ENCODE measurements at places on chromosomes 7 and 10.

GRCh38 chr10:74543276-74543675, 283.1 kb upstream of the KAT6B start:
- DNase-seq, result no peak

DNA sequence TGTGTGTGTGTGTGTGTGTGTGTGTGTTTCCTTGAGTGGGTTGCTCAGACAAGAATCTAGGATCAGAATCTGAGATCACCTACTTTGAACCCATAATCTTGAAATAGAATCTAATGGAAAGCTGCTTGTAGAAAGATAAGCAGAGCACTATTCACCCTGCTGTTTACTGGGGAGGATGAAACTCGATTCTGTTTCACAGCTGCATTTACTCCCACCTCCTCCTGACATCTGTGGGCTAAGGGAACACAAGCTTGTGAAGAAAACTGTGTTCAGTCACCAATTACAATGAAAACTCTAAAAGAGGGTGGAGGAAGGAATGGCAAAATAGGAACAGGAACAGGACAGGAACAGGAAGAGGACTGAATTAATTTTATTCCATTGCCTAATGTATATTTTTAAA, 269.5 kb downstream of the TSPAN12 start:
- DNase-seq, result no peak

GRCh38 chr10:89590326-89590725, 54.7 kb downstream of the PANK1 start:
- DNase-seq, result no peak

DNA sequence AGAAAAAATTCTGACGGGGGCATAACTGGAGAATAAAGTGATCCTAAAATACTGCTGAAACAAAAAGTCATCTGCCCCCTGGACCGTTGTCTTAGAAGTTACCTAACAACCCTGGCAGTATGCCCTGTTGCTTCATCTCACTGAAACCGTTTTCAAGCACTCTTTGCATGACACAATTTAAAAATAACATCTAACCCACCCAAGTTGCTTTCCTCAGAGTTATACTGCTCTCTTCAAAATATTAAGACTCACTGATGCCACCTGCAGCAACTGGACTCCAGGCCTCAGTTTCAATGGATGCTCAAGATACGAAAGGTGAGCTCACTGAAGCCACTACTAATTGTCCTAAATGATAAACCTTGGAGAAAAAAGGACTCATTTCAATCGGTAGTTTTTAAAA, 57.4 kb downstream of the CDK6 start:
- DNase-seq, result no peak

DNA sequence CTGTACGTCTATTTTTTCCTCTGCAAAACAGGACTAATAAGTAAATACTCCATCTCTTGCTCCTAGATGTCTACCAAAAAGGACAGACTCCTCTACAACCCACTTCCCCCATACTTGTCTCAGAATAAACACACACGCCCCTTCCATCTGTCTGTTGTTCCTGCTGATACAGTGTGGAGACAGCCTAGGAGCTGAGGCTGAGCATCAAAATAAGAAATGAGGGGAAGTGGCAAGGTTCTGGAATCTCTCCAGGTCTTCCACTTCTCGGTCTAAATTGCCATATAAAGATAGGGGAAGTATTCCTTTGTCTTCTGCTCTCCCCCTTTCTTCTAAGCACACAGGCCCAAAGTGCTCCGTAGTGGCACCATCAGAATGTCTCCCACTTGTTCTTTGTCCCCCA, 30.8 kb upstream of the VSIR start:
- no peak for DNase-seq

- no peak for DNase-seq
These were observed 91.0 kb downstream of the ZMIZ1 start for GRCh38 chr10:79159785-79160184.

DNA sequence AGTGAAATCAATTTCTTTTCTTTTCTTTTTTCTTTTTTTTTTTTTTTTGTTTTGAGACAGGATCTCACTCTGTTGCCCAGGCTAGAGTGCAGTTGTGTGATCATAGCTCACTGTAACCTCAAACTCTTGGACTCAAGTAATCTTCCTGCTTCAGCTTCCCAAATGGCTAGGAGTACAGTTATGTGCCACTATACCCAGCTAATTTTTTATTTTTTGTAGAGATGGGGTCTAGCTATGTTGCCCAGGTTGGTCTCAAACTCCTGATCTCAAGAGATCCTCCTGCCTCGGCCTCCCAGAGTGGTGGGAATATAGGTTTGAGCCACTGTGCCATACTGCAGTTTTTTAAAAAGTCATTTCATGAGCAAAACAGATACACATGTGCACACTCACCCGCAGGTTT, 79.8 kb downstream of the ANK3 start:
- DNase-seq, result no peak

- no peak for DNase-seq
These were observed 40.3 kb upstream of the EFCAB10 start for GRCh38 chr7:105621617-105622016.

DNA sequence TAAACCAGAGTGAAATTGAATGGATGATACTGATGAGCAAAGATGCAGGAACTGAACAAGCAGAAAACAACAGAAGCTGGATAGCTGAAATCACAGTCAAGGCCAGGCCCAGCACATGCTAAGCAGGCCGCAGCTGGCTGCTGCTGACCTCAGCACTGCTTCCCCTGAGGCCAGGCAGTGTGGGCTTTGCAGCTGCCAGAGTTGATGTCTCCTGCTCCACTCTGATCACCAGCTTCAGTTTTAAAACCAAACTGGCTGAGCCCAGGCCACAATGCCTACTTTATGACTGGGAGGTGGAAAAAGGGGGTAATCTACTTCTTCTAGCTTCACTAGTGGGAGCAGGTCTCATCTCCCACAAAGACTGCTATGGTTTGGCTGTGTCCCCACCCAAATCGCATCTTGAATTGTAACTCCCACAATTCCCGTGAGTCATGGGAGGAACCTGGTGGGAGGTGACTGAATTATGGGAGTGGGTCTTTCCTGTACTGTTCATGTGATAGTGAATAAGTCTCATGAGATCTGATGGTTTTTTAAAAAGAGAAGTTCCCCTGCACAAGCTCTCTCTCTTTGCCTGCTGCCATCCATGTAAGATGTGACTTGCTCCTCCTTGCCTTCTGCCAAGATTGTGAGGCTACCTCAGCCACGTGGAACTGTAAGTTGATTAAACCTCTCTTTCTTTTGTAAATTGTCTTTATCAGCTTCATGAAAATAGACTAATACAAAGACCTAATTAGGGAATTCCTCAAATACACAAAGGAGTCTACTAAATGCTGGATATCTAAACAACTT, 136.4 kb upstream of the ITGB1 start:
- no peak for DNase-seq

GRCh38 chr10:121860810-121861209, 67.0 kb downstream of the ATE1 start:
- DNase-seq, result no peak

GRCh38 chr7:134996097-134996550, 9.8 kb downstream of the AGBL3 start:
- no peak for DNase-seq

DNA sequence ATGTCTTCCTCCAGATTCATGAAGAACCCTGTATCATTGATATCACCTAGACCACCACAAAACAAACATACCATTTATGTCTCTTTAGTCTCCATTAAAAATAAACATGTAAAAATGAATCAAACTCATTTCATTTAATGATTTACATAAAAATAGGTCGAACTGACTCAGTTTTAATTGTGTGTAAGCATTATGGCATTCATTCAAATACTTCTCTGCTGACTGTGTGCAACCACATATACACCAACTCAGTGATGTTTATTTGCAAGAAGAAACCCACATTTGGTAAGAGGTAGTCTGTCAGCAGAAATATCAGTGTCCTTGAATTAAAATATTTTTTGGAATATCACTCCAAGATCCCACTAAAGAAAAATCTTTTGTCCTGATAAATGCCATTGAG, 30.5 kb downstream of the ABCB1 start:
- DNase-seq, result no peak

DNA sequence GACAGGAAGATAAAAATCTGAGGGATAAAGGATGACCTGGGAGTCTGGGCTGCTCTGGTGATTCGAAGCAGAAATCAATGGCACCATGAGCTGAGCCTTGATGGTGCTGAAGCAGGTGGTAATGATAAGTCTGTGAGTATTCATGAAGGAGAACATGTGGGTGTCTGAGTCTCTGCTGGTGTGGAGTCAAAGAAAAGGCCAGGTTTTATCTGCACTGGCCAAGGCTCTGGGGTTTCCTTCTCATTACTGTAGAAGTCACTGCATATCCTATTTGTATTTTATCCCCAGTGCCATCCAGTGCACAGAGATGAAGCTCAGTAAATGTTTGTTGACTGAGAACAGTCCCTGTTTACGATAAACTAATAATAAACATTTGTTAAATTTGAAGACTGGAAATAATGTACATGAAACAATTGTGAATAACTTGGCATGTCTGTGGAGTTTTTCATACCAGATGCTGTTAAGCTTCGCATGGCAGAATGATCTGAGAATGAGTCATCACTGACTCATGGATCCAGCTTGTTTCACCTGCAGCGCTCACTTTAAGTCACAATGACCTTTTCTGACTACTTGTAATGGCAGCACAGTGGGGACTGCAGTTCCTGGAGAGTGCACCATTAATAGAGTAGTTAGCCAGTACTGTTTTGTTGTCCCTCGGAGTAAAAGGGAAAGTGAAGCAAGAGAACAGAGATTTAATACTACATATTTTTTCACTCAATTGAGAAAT, 538.5 kb downstream of the HTR7 start:
- no peak for DNase-seq

GRCh38 chr10:3185386-3185785, 12.8 kb upstream of the PITRM1 start:
- no peak for DNase-seq

DNA sequence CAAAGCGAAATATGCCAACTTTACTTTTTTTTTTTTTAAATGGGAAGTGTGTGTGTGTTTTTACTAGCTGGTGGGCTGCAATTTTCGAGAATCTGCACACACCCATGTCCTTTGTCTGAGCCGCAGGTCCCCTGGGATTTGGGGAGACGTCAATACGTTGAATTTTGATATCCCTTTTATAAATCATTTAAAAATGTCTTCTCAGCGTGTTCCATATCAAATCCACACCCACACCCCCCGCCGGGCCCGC, 404 bp upstream of the FMC1 start:
- no peak for DNase-seq

GRCh38 chr7:120856621-120857352, 1.2 kb downstream of the TSPAN12 start:
- DNase-seq, result no peak

DNA sequence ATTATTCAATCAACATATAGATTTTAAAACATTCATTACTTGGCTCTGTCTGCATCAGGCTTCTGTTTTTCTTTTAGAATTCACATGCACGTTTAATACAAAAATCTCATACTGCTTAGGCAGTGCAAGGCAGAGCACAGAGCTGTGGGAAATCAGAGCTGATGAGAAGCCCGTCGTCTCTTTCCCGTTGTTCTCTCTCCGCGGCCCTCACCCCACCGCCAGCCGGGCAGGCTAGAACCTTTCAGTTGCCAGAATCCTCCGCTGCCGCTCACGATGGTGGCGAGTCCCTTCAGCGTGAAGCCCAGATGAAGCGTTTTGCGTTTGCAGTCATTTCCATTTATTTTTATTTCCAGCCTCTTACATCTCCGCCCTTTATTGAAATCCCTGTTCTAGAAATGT, 648.2 kb downstream of the SDK1 start:
- no peak for DNase-seq

DNA sequence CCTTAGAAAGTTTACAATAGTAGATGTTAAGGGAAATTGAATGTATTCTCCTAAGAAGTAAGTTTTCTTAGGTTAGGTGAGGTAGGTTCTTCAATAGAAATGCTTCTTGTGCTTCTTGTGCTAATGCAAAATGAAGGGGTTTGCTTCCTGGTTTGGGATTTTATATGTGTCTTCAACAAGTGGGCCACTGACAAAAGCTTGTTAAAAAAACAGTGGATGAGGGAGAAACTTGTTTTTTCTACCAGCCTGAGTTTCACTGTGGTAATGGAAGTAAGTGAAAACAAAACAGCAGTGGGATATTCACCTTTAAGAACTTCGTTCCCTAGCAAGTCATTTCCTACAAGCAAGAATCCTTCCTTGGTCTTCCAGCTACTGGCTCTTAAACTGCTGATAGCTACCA, 107.5 kb downstream of the FOXP2 start:
- DNase-seq, result no peak

- DNase-seq, result no peak
These were observed 50.5 kb upstream of the PRSS58 start for GRCh38 chr7:142308326-142308725.

GRCh38 chr10:110496553-110497437, 912 bp upstream of the DUSP5 start:
- DNase-seq, result no peak

GRCh38 chr7:150959739-150960734, 18.1 kb downstream of the KCNH2 start:
- no peak for DNase-seq

DNA sequence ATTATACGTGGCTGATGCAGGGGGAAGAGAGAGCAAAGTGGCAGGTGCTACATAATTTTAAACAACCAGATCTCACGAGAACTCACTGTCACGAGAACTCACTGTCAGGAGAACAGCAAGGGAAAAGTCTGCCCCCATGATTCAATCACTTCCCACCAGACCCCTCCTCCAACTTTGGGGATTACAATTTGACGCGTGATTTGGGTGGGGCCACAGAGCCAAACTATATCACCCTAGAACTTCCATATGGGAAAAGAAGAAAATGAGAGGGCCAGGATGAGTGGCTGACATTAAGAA, 15.8 kb downstream of the EZH2 start:
- no peak for DNase-seq

DNA sequence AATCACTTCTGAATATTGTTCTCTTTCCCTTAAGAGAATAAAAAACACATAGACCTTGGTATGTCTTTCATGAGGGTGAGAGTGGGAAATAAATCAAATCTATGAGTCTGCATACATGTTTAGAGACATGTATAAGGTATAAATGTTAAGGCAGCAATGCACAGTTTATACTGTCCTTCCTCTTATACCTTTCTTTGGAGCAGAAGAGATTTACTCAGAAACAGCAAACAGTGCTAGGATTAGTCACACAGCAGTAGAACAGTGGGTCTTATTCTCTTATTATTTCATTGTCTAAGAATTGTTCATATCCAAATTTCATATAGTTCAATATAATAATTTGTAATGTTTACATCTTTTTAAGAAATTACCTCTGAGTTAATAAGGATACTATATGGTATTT, 126.7 kb upstream of the TMEM196 start:
- DNase-seq, result no peak

DNA sequence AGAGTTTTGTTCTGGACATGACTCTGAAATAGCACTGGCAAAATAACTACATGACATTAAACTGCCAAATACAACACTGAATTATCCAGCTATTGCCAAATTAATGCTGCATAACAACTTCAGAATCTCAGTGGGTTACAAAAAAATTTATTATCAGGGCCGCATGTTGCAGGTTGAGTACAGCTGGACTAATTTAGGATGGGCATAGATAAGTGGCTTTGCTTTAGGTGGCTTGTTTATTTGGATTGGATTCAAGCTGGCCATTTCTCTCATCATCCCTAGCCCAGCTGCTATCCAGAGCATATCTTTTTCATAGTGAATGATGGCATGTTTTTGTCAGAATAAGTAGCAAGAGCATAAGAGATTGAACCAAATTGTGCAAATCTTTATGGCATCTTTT, 1277.1 kb downstream of the REEP3 start:
- no peak for DNase-seq

- DNase-seq, result no peak
These were observed 53.9 kb upstream of the CREB5 start for GRCh38 chr7:28358423-28358868.

- DNase-seq, result no peak
These were observed 12.8 kb upstream of the NOBOX start for GRCh38 chr7:144416341-144416740.

Data from stimulated activated CD8-positive, alpha-beta memory T cell treated with anti-CD3 and anti-CD28 coated beads, Interleukin-12 subunit alpha, Interleukin-12 subunit beta, amount 100 ng/mL, for 4 hours (primary cell).